Epithelial cell of umbilical artery (primary cell): ENCODE measurements at places on chromosomes 11 and 22. TPM values are rescaled to one million over a fixed set of nuclear protein-coding genes. Genes with fewer than 3 reads are reported as not detected.

Gene SYT9
- total RNA-seq = 0.15 and 0.97 TPM in 2 replicates

Gene GRK3
- 0.65 and 1.2 TPM in 2 replicates for total RNA-seq

Gene LARGE2
- total RNA-seq = under 0.01 TPM in 1 of 2 replicates, not detected in the other

Gene INSC
- not detected in 2 replicates for total RNA-seq

Gene HSPB2
- not detected in 2 replicates for total RNA-seq

Gene PAX6
- total RNA-seq = not detected in 2 replicates

Gene DDTL
- total RNA-seq = 0.65 TPM in 1 of 2 replicates, not detected in the other

Gene KRTAP5-10
- total RNA-seq = not detected in 2 replicates

Gene PGA5
- total RNA-seq = not detected in 2 replicates

Gene SCGB1D2
- total RNA-seq = not detected in 2 replicates

Gene FGF3
- not detected in 2 replicates for total RNA-seq

Gene XNDC1N
- 2.6 and 9.4 TPM in 2 replicates for total RNA-seq

Gene BBOX1
- not detected in 2 replicates for total RNA-seq

Gene RFPL1
- total RNA-seq = not detected in 2 replicates

Gene RIBC2
- total RNA-seq = 0.32 and 1.4 TPM in 2 replicates

Gene CHRDL2
- total RNA-seq = not detected in 2 replicates

Gene C11orf65
- not detected in 2 replicates for total RNA-seq

Gene IL17REL
- 0.15 TPM in 1 of 2 replicates, not detected in the other for total RNA-seq

Gene MAP6
- total RNA-seq = under 0.01 and 0.15 TPM in 2 replicates

Gene OR5B21
- total RNA-seq = not detected in 2 replicates

Gene OR8G1
- not detected in 2 replicates for total RNA-seq

Gene KDM2A
- 27.9 and 34.7 TPM in 2 replicates for total RNA-seq

Gene GLB1L3
- not detected in 2 replicates for total RNA-seq

Gene OR10A4
- total RNA-seq = not detected in 2 replicates

Gene FUT4
- 3.9 and 4.1 TPM in 2 replicates for total RNA-seq

Gene NPAS4
- total RNA-seq = not detected in 2 replicates

Gene SULT4A1
- total RNA-seq = 0.32 TPM in 1 of 2 replicates, not detected in the other

Gene MPEG1
- not detected in 2 replicates for total RNA-seq

Gene KMT5B
- total RNA-seq = 24.2 and 26.0 TPM in 2 replicates

Gene KCNK4
- total RNA-seq = under 0.01 and 0.30 TPM in 2 replicates

Gene C22orf23
- total RNA-seq = 0.32 TPM in 1 of 2 replicates, not detected in the other

Gene PDE2A
- 1.4 and 5.5 TPM in 2 replicates for total RNA-seq

Gene CYB5R3
- 30.5 and 33.8 TPM in 2 replicates for total RNA-seq

Gene CFL1
- total RNA-seq = 1,095 and 1,455 TPM in 2 replicates

Gene ALG9
- total RNA-seq = 27.0 and 33.4 TPM in 2 replicates

Gene APOL1
- 10.7 and 75.2 TPM in 2 replicates for total RNA-seq

Gene OR5A1
- total RNA-seq = not detected in 2 replicates

Gene UBE2L6
- total RNA-seq = 17.9 and 76.9 TPM in 2 replicates

Gene CCDC89
- total RNA-seq = not detected in 2 replicates

Gene CARD16
- total RNA-seq = 18.8 and 146 TPM in 2 replicates

Gene HINFP
- 11.7 and 17.3 TPM in 2 replicates for total RNA-seq

Gene NLRP14
- total RNA-seq = under 0.01 and 0.15 TPM in 2 replicates

Gene ACTN3
- total RNA-seq = under 0.01 and 0.30 TPM in 2 replicates

Gene IL17RA
- total RNA-seq = 5.0 and 6.2 TPM in 2 replicates

Gene APOA1
- not detected in 2 replicates for total RNA-seq

Gene CD3E
- not detected in 2 replicates for total RNA-seq

Gene OR51B4
- not detected in 2 replicates for total RNA-seq

Gene APOBEC3H
- 0.32 TPM in 1 of 2 replicates, not detected in the other for total RNA-seq

Gene MYRF
- 0.91 and 0.97 TPM in 2 replicates for total RNA-seq

Gene AQP11
- total RNA-seq = 0.30 and 0.32 TPM in 2 replicates

Gene INPPL1
- 34.0 and 40.0 TPM in 2 replicates for total RNA-seq

Gene KRTAP5-6
- not detected in 2 replicates for total RNA-seq

Gene GRAMD4
- 16.6 and 25.5 TPM in 2 replicates for total RNA-seq
